ENCODE measurements at places on chromosomes 16 and 17.
A peak's percentile ranks its signal among the peaks of the same experiment; 100 is the strongest.

DNA sequence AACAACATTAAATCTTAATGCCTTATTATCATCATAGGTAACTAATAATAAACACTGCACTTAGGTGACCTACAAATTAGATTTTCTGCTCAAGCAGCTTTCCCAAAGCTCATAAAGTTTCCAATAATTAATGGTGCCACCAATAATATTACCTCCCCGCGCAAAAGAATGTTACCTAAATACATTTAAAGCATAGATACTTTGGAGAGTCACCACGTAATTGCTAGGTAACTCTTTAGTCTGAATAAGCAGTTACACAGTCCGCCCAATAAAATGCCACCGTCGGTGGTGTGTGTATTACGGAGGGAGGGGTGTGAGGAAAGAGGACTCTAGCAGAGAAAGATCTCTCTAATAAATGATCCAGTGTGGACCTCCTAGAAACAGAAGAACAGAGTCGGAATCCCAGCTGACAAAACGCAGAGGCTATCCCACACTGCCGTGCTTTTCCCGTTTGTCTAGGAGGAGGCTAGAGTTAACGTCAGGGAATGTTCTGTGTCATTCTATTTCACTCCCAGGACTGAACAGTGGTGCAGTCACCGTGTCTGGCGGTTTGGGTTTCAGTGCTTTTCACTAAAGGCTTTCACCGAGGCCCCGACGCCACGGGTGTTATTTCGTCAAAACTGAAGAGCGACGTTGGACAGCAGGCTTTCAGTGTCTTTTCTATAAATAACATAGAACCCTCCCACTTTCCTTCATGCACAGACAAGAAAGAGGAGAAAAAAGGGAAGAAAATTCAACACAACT, 630 bp downstream of the RNFT1 start:
- peak; percentile 48 for DNase-seq

DNA sequence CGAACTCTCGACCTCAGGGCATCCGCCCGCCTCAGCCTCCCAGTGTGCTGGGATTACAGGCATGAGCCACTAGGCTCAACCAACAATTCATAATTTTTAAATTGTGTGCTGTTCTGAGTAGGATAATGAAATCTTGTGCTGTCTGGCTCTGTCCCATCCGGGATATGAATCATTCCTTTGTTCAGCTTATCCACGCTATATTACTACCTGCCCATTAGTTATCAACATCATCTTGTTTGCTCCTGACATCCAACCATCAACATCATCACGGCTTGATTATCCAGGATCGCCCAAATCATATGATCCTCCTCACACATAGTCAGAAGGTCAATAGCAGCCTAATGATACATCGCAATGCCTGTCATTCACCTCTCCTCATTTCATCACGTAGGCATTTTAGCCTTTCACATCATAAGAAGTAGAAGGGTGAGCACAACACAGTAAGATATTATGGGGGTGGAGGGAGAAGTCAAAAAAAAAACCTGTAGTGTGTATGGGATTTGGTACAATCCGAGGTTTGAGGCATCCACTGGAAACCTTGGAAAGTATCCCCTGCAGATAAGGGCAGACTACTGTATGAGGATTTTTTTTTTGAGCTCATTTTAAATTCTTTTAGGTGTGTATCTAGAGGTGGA, 77.0 kb upstream of the SIAH1 start:
- DNase-seq = no peak

DNA sequence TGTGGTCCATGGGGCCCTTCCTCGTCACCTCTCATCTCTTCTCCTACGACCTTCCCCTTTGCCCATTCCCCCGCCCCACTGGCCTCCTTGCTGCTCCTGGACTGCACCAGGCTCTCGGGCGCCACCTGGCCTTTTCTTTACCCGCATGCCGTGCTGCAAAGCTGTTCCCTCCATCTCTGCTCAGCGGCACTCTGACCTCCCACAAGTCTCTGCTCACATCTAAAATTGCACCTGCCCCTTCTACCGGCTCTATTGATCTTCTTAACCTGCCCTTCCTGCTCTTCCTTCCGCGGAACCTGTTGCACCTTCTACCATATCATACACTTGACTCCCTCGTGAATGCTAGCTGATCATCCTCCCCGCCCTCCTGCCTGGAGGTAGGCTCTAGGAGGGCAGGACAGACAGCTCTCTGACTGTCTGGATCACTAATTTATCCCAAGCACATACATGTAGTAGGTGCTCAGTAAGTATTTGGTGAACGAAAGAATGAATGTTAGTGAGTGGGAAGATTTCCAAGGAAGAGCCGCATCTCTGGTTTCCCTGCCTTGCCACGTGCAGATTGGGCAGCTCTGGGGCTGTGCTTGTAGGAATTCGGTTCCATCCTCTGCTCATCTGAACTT, 17.3 kb downstream of the DNAH17 start:
- DNase-seq = no peak

DNA sequence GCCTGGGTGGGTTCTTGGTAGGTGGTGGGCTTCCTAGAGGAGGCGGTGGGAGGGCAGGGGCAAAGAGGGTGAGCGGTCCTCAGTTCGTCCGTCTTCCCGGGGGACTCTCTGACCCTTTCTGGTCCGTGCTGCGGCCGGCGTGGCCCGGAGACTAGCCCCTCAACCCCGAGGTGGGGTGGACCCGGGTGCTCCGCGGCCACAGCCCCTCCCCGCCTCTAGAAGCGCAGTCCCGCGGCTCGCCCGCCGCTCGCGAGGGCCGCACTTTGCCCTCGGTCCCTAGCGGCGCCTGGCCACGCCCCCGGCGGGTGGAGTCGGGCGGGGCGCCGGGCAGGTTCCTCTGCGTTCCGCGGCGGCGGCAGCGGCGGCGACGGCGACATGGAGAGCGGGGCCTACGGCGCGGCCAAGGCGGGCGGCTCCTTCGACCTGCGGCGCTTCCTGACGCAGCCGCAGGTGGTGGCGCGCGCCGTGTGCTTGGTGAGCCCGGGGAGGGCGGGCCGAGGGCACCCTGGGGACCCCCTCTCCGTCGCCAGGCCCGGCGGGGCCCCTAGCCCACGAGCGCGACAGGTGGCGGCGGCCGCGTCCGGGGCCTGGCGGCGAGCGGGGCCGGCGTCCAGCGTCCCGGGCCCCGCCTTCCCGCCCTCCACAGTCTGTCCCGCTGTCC, at the start of gene SYNGR2:
Gene SYNGR2, plus strand, starts transcription at position 340 of the 661 bp plus-strand sequence. Its CDS starts 36 bp downstream, at position 376.
- peak; percentile 95 for DNase-seq

DNA sequence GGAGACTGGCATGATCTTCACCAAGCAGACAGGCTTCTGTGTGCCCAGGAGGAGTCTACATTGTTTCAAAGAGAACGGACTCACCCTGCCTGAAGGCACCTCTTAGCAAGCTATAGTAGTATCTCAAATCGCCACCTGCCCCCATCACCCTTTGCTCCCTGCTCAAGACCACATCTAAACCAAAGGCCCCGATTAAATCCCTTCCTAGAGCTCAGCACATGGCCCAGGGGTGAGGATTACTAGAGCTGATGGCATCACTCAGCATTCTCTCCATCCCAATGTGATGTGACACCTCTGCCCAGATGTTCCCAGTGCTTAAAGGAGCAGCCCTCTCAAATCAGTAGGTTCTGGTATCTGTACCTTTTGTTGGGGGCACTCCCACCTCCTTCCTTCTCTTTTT, 8.0 kb upstream of the CDC42EP4 start:
- DNase-seq = no peak

DNA sequence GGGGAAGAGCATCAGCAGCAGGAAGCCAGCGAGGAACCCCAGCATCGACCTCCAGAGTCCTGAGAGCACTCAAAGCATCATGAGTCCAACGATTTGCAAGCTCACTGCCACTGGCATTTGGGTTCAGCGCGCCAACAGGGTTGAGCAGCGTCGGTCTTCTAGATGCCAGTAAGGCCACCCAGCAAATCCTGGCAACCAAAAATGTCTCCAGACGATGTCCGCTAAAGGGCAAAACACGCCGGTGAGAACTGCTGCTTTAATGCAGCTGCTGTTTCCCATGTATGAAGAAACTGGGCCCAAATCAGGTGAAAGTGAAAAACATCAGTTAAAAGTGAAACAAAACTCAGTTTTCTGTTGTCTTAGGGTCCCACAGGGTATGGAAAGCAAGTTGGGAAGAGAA, 70.2 kb downstream of the ANKRD11 start:
- no peak for DNase-seq

- no peak for DNase-seq
These were observed 122.0 kb downstream of the CPPED1 start for GRCh38 chr16:12681653-12682052.

GRCh38 chr16:87993901-87994300, 42.7 kb downstream of the BANP start:
- no peak for DNase-seq

GRCh38 chr17:19943026-19943425, 34.6 kb downstream of the AKAP10 start:
- DNase-seq = no peak

GRCh38 chr17:39352511-39352910, 48.9 kb downstream of the FBXL20 start:
- DNase-seq = no peak

DNA sequence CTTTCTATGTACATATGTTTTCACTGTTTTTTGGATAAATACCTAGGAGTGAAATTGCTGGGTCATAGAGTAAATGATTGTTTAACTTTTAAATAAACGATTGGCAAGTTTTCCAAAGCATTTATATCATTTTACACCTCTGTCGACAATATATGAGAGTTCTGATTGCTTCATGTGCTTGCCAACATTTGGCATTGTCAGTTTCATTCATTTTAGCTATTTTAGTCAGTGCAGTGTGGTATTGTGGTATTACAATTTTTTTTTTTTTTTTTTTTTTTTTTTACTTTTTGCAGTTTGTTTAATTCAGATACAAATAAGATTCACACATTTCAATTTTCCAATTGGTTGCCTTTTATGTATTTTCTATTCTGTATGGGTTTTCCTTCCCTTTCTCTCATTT, 26.0 kb downstream of the TADA2A start:
- no peak for DNase-seq

GRCh38 chr16:51175081-51175480, 24.0 kb upstream of the SALL1 start:
- no peak for DNase-seq

GRCh38 chr16:50982808-50983207, 168.3 kb downstream of the SALL1 start:
- DNase-seq = no peak
